ENCODE measurements at places on chromosomes 4 and X.

DNA sequence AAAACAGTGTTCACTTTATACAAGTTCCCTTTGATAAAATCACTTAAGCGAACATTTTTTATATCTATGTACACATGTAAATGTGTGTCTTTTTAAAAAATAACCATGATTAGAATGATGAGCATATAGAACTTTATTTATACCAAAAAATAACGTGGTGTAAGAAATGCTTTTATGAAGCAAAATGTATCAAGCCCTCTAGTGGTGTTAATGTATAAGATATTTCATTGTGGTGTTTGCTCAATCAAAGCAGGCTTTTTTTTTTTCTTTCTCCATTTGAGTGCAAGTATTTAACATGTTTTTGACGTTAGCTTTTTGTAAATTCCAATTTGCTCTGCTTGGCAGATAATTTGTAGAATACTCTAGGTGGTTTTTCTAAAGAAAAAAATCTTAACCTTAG is 2092.4 kb upstream of the TENM3 start:
- DNase-seq, result no peak

GRCh38 chrX:32289356-32289755 is 922.0 kb downstream of the DMD start:
- DNase-seq, result no peak

DNA sequence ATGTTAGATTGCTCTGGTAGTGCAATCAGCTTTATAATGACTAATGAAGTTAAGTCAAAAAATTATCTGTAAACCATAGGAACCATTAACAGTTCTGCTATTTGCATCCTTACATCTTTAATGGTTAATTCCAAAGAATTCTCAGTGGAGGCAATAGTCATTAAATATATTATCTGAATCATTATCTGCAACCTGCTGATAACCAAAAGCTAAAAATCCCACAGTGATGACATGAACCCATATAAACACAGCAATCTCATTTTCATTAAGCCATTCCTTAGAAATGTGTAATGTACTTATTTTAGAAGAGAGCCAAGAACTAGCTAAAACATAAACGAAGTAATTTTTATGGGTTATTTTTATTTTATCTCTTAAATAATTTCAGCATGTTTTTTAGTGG is 60.2 kb downstream of the MAGEB16 start:
- no peak for DNase-seq

- DNase-seq, result no peak
These were observed 45.5 kb downstream of the PPP1R2C start for GRCh38 chrX:42732506-42732905.

DNA sequence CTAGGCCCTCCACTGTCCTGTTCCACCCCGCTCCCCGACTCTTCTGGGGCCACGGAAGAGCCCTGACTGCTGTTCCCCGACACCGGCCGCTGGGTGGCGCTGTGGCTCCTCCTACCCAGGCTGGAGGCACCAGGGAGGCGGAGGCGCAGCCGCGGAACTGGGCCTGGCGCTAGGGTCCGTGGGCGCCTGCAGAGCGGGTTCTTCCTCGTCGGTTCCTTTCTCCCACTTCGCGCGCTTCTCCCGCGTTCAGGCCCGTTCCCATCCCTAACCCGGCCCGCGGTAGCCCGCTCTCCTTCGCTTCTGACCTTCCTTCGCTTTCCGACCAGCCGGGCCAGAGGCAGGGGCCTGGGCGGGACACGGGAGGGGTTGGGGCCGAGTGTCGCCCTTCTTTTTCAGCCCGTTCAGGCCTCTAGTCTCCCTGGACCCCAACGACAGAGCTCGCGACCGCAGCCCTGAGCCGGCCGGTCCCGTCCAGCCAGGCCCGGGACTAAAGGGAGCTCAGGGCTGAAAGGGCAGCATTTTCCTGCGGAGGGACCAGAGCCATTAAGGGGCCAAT is 34.3 kb downstream of the NALF2 start:
- DNase-seq, result peak; percentile 9

DNA sequence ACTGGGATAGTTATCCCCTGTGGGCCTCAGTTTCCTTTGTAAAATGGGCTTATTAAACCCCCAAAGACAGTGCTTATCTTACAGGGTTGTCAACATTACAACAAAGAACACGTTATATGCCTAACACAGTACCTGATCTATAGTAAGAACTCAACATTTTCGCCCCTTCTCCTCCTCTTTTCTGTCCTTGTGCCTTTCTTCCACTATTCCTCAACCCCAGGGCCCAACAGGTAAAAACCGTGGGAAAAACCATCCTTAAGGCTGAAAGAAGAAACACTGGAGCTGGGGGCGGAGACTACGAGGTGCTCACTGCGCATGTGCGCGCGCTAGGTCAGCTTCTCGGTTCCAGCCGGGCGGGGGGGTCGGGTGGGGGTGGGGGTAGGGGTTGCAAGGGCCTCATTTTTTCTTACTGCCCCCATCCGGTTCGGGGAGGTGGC is 426 bp upstream of the XIAP start:
- DNase-seq, result peak; percentile 74

- DNase-seq, result no peak
These were observed 68.4 kb downstream of the AR start for GRCh38 chrX:67612231-67612630.

- DNase-seq, result no peak
These were observed 20.8 kb upstream of the MAGEA1 start for GRCh38 chrX:153158319-153158718.

Measured in NCI-H2029 treated with DMSO at 0.1 percent for 48 hours (cell line).